ENCODE measurements at places on chromosomes 1 and 21. TPM values are rescaled to one million over a fixed set of nuclear protein-coding genes. Genes with fewer than 3 reads are reported as not detected.

DNA sequence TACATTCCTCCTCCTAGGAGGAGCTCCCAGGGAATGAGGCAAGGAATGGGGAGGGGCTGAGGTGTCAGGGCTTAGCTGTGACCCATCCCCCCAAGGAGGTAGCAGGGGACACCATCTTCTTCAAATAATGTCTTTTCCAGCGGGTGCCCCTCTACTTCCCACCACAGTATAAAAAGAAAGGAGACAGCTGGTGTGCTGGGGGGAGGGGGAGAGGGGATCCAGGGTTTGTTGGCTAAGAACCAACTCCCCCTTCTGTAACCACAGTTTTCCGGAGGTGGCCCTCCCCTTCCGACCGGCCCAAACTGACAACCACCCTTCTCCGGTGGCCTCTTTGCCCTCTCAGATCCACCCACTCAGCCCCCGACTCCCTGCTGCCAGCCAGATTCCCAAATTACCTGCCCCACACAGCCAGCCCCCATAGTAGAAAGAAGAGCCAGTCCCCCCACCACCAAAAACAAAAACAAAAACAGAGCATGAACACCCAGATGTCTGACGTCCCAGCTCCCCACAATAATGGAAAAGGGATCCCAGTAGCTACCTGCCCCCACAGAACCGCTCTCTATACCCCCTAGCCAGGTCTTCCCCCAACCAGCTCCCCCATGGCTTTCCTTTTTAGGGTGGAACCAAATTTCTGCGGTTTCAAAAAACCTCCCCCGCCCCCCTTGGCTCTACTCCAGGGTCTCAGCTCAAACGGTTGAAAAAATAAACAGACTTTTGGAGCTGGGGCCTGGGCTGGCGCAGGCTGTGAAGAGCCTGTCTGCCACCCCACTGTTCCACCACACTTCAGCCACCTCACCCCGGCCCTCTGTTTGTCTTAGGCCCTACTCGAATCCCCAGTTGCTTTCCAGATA is 2.1 kb downstream of the ARHGEF2 start:
- peaks cover 37% of the 10 kb centered on the region for H3K36me3 ChIP-seq
- peak overlapping the region; percentile 78 for H3K4me3 ChIP-seq

DNA sequence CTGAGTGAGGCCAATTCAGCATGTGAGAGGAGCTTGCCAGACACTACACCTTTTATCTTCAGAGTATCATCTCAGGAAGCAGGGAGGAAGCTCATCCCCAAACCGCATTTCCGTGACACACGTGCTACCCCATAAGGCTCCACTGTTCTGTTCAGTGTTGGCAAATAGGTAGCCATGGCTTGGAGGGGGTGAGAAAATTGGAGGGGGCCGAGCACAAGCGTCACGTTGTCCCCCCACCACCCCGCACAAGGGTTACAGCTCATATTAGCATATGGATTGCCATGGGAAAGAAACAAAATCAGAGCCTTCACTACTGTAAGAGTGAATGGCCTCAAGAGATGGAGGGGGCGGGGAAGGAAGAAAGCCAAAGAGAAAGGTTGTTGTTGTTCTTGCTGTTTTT is 46.7 kb downstream of the OLIG1 start:
- no peaks in the 10 kb centered on the region for H3K4me1 ChIP-seq
- no peak for DNase-seq
- H3K4me3 ChIP-seq, result no peak overlapping the region
- H3K36me3 ChIP-seq, result no peaks in the 10 kb centered on the region
- peaks cover 79% of the 10 kb centered on the region for H3K27me3 ChIP-seq
- no peak overlapping the region for H3K27ac ChIP-seq

DNA sequence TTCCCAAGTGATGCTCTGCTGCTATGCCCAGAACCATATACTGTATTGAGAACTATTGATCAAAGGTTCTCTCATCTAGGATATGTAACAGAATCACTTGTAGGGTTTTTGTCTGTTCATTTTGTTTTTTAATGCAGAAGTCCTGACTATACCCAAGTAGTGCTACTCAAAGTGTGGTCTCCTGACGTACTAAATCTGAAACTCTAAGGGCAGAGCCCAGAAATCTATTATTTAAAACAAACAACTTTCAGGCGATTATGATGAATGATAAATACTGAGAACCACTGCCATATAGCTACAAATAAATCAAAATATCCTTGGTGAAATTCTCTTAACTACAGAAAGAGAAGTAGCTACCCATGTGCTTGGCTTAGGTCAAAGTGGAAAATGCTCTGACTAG is 10.1 kb downstream of the ZZZ3 start:
- H3K36me3 ChIP-seq, result 0 out of 2 replicates have a peak, but pooled peaks cover 2% of the 10 kb centered on the region
- no peak for DNase-seq
- H3K4me3 ChIP-seq, result peak overlapping the region; percentile 24
- H3K4me1 ChIP-seq, result peaks cover 34% of the 10 kb centered on the region
- H3K27me3 ChIP-seq, result no peaks in the 10 kb centered on the region
- H3K27ac ChIP-seq, result peak overlapping the region; percentile 59

GRCh38 chr1:234260578-234260977 is 112.7 kb upstream of the COA6 start:
- no peak for DNase-seq
- H3K4me1 ChIP-seq, result no peaks in the 10 kb centered on the region
- no peak overlapping the region for H3K4me3 ChIP-seq
- H3K27me3 ChIP-seq, result peaks cover 9% of the 10 kb centered on the region

The CD247 gene
- not detected for total RNA-seq
